ENCODE measurements at places on chromosomes 3 and 15.

- DNase-seq, result no peak
Measured at GRCh38 chr15:78243058-78243457, 8.7 kb upstream of the ACSBG1 start.

- DNase-seq, result no peak
Measured at GRCh38 chr3:71907996-71908395, 123.0 kb upstream of the PROK2 start.

GRCh38 chr15:33567652-33568051 is 256.9 kb downstream of the RYR3 start:
- DNase-seq, result no peak

DNA sequence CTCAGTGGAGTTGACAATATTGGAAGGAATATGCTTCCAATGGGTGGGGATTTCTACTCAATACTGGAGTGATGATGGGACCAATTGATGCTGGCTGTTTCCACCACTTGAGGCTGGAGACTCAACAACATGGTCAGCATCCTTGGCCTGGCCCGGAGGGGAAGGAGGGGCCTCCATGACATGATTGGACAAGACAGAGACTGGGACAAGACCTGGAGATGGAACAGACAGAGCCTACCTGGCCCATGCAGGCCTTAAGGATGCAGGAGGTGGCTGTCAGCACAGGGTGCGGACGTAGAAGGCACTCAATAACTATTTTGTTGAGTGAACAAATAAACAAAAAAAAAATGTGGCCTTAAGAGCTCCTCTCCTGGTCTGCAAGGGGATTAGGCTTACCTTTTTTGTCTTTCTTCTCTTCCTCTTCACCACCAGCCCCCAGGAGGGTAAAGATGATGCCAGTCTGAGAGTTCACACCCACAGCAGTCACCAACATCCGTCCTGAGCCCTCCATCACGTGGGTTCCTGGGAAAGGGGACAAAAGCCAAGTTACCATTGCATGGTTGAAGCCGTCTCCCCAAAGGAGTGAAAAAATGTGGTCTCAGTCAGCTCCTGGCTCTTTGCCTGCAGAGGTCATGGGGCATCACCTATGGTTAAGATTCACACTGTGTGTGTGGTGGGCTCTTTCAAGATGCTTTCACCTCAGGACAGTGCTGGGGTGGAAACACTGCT is 67.1 kb upstream of the SEC13 start:
- no peak for DNase-seq

DNA sequence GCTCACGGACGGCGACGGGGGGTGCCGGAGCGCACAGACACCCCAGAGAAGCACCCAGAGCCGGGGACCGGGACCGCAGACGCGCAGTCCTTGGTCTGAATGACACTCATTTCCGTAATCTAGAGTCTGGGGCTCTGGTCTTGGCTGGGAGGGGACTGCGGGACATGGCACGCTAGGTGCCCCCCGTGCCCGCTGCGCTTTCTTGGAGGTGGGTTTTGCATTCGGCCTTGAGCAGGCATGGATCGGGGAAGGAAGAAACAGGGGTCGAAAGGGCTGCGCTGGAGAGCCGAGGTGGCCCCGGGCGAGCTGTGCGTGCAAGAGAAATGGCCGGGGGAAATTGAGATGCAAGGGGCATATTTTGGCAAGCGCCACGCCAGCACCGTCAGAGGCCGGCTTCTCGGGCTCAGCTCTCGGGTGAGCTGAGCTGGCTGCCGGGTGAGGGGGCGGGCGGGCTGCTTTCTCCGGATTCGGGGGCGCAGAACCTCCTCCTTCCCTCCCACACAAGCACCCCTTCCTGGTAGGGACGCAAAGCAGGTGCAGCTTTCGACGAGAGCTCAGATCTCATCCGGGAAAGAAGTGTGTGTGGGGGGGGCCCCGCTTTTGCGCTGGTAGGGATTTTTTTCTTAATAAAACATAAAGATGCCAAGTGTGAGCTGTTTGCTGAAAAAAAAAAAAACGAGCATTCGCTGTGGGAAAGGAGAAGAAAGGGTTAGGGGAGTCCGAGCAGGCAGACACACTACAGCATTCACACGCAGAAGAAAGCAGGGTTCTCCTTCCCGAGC is 963 bp upstream of the NTRK3 start:
- DNase-seq, result no peak

DNA sequence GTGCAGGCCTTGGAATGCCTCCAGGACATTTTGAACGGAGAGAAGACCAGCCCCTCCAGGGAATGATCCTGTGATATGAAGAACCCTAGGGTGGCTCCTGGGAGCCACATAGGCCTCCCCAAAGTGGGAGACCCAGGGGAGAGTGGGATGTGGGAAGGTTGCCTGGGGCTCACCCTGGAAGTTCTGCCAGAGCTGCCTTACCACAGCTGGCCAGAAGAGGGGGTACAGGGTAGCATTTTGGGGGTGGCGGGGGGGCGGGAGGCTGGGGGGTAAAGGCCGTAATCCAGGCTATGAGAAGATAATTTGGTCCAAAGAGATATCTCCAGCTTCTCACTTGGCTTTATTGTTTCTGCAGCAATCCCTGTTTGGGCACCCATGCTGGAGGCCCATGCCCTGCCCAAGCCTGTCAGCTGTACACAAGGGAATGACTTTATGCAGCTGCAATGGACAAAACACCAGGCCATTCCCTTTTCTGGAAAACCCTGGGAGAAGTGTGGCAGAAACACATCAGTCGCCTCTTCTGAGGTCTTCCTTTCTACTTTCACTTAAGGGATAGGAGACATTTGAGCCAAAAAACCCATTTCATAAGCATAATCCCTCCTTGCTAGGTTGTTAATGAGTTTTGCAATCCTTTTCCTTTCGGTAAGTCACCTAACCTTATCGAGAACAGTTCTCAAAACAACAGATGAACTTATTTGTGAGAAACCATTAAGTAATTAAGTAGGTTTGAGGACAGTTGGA is 11.0 kb upstream of the MUSTN1 start:
- no peak for DNase-seq

- no peak for DNase-seq
Measured at GRCh38 chr3:126372413-126373145, 15.4 kb upstream of the KLF15 start.

DNA sequence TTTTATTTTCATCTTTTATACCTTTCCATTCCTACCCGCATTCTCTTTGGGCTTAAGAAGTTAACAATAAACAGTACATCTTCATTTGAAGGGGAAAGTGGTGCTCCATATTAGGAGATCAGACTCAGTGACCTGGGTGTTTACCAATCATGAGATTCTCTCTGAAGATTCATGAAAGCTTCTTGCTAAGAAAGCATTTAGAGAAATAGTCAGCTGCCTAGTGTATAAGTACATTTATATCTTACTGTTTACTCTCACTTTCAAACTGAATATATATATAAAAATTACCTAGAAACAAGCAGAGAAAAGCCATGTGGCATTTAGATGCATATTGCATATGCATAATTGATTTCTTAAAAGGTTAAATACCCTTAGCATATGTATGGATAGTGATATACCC is 100.5 kb downstream of the KCNH8 start:
- DNase-seq, result no peak

DNA sequence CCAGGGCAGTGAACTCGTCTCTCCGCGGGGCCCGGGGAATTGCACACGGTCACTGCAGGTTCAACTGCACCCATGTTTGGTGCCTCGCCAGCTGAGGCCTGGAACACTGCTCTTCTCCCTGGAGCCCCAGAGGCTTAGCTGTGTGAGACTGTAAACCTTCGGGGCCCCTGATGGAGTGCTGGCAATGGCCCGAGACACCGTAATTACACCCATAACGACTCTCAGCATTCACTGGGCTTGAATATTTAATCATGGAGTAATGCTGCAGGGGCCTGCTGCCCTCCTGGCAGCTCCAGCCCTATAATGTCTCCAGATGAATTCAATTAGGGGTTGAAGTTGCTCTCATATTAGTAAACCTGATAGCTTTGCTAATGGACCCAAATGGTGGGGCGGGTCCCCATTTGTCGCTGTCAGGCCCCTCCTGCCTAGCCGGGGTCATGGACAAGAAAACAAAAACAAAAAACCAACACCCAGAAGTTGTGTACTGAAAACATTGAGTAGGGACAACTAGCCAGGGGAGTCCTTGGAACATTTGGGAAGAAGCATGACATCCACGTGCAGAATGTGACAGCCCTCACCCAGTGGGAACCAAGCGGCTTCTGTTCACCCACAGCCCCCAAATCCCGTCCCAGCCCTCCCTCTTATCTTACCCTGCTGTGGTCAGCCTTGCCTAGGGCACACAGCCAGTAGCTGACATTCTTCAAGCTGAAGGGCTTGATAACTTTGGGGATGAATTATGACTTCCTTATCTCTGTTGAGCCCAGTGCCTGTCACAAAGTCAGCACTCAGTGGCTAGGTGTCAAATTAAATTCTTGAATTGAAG is 74.3 kb upstream of the SCN5A start:
- no peak for DNase-seq

GRCh38 chr3:133440652-133441051 is 40.8 kb downstream of the BFSP2 start:
- no peak for DNase-seq

DNA sequence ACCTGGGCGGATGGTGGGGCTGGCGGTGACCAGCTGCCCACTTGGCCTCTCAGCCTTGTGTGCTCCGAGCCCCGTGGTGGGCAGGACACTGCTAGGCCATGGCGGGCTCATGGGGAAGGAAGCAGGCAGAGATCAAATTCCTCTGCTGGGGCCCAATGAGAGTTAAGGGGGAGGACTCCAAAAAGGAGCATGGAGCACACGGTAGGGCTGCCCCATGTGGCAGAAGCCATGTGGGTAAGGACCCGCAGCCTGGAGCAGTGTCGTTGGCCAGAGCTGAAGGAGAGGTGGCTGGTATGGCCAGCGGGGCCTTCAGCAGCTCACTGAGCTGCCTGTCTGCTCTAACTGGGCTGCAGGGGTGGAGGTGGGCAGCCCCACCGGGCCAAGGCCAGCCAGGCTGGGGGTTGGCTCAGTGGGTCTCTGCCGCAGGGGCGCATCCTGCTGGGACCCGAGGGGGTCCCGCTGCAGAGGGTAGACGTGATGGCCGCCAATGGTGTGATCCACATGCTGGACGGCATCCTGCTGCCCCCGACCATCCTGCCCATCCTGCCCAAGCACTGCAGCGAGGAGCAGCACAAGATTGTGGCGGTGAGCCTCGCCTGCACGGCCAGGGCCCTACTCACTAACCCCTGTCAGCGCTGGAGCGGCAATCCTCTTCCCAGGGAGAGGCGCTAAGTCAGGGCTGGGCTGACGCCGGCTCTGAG is 11.3 kb downstream of the STAB1 start:
- DNase-seq, result no peak

- no peak for DNase-seq
Measured at GRCh38 chr3:15805756-15806266, 8.0 kb upstream of the ANKRD28 start.

DNA sequence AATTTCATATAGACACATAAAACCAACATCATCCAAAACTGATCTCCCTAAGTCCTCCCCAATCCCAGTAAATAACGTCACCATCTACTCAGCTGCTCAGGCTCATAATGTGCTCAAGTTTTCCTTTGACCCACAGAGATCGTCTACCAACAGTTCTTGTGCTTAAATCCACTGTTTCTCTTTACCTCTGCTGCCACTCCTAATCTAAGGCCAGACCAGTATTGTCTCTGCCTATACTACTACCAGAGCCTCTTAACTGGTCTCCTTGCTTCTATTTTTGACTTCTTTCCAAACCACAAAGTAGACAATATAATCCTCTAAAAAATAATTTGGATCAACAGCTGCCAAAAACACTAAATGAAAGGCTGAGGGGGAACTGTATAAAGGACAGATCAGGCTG is 65.3 kb downstream of the CLASP2 start:
- DNase-seq, result no peak

GRCh38 chr3:101624857-101625256 is 50.9 kb downstream of the PCNP start:
- no peak for DNase-seq
